Stimulated activated CD4-positive, alpha-beta T cell treated with anti-CD3 and anti-CD28 coated beads, Interleukin-1b, Interleukin-23, amount 100 ng/mL, for 24 hours (primary cell): ENCODE measurements at places on chromosomes 6 and 20.

DNA sequence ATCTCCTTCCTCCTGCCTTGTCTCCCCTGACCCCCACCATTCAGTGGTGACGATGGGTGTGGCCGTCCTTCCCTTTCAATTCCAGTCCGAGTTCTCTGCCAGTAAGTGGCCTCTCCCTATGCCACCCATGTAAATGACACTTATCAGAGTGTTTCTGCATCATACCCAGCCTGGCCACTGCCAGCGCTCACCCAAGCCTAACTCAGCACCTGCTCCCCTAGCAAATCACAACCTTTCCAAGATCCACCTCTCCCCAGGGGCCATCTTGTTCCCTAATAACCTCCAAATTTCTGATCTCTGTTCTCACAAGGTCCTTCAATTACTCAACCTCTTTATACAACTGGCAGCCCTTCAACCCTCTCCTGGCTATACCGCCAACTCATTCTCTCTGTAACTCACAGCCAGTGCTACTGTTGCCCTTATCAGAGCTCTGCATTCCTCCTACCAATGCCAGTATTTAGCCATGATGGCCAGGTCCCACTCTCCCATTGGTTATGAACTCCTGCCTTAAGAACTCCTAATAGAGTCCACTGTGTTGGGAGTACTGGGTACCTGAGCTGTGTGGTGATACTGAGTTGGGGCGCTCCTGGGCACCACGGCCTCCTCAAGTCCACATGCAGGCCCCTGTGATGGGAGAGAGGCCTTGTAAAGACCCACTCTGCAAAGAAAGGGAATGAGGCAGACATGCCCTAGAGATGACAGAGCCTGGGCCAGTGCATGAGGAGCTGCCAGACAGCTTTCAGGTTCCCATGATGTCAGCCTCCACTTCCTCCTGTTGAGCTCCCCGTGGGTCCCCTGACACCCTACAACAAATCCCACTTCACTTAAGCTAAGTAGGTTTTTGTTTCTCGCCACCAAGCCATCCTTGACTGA is 187.4 kb upstream of the RREB1 start:
- DNase-seq, result no peak

- DNase-seq, result no peak
These were observed 521.4 kb upstream of the JAG1 start for GRCh38 chr20:11195169-11195568.

DNA sequence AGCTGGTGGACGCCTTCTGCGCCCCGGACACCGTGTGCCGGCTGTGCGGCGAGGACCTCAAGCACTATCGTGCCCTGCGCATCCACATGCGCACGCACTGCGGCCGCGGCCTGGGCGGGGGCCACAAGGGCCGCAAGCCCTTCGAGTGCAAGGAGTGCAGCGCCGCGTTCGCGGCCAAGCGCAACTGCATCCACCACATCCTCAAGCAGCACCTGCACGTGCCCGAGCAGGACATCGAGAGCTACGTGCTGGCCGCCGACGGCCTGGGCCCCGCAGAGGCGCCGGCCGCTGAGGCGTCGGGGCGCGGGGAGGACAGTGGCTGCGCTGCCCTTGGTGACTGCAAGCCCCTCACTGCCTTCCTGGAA is 82.7 kb downstream of the SSR1 start:
- no peak for DNase-seq

- no peak for DNase-seq
These were observed 69.7 kb upstream of the HINT3 start for GRCh38 chr6:125886914-125887313.

DNA sequence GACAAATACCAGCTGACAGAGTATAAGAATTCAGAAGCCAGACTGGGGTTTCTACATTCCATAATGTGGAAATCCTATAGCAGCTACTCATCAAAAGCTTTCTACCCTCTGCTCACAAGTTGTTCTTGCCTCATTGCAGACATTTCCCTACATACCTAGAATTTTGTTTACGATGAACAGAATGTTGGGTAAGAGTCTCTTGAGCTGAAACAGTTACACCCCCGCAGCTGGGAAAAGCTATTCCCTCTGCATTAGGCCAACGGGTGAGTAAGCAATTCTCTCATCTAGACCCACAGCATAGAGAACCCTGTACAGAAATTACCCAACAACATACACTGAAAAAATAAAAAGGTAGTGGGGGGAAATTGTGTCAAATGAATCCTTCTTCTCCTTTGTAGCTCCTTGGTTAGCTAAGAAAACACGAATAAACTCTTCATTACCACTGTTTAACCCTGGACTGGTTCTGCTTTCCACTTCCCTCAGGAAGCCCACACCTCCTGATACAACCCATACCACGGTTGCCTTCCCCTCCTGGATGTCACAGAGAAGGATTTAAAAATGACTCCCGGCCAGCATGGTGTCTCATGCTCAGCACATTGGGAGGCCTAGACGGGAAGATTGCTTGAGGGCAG is 215.0 kb upstream of the SHLD1 start:
- no peak for DNase-seq
